ENCODE measurements at places on chromosomes 1 and 21.

- DNase-seq = no peak
Observed at GRCh38 chr1:44594353-44594752, 79.9 kb downstream of the TMEM53 start.

- DNase-seq = no peak
Observed at GRCh38 chr1:61344696-61345095, 262.3 kb downstream of the NFIA start.

GRCh38 chr1:245501633-245502032 lies 346.8 kb downstream of the KIF26B start:
- DNase-seq = peak; percentile 31

GRCh38 chr1:2582391-2582790 lies 4.2 kb upstream of the PRXL2B start:
- no peak for DNase-seq

DNA sequence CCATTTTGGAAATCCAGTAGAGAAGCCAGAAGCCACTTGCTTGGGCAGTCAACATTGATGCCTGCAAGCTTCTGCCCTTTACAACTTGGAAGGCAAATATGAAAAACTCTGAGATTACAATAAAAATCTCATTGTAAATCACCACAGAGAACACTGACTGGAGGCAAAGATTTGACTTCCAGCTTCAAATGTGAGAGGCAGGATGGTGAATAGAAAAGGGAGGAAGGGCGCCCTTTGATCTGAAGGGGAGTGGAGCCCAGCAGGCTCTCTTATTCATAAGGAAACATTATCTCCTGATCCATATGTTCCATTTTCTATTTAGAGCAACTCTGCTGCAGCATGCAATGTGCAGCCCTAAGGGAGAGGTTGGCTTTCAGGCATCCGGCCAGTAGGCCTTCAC lies 348.3 kb downstream of the AJAP1 start:
- DNase-seq = no peak

- no peak for DNase-seq
Observed at GRCh38 chr1:182215764-182216163, 154.3 kb upstream of the ZNF648 start.

- no peak for DNase-seq
Observed at GRCh38 chr1:161482610-161483009, 22.6 kb upstream of the FCGR2A start.

- no peak for DNase-seq
Observed at GRCh38 chr1:110200666-110201065, 9.4 kb upstream of the KCNC4 start.

GRCh38 chr1:55311979-55312378 lies 96.8 kb upstream of the USP24 start:
- DNase-seq = no peak

DNA sequence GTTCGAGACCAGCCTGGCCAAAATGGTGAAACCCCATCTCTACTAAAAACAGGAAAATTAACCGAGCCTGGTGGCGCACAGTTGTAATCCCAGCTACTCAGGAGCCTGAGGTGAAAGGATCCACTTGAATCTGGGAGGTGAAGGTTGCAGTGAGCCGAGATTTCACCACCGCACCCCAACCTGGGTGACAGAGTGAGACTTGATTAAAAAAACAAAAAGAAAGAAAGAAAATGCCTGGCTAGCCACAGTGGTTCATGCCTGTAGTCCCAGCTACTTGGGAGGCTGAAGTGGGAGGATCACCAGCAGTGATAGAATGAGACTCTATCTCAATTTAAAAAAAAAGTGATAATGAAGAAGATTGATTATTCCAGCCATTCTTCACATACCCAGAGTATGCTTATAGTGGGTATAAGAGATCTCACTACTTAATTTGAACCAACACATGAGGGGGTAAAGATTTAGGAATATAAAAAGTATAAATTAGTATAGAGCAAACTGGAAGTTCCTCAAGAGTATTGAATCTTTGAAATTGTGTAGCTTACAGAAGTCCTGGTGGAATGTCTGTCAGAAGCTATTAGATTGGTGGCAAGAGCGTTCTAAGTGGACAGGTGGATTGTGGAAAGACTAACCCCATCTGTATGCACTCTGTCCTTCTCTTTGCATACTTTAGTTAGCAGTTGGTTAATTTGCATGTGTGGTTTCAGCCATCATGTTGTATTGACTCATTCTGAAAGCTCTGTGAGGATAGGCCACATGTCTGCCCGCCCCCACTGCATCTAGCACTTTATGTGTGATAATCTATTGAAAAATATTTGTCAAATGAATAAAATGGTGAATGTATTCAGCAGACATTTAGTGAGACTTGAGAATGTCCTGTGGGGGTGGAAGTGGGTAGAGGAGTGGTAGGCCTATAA lies 25.0 kb downstream of the RLF start:
- DNase-seq = no peak

DNA sequence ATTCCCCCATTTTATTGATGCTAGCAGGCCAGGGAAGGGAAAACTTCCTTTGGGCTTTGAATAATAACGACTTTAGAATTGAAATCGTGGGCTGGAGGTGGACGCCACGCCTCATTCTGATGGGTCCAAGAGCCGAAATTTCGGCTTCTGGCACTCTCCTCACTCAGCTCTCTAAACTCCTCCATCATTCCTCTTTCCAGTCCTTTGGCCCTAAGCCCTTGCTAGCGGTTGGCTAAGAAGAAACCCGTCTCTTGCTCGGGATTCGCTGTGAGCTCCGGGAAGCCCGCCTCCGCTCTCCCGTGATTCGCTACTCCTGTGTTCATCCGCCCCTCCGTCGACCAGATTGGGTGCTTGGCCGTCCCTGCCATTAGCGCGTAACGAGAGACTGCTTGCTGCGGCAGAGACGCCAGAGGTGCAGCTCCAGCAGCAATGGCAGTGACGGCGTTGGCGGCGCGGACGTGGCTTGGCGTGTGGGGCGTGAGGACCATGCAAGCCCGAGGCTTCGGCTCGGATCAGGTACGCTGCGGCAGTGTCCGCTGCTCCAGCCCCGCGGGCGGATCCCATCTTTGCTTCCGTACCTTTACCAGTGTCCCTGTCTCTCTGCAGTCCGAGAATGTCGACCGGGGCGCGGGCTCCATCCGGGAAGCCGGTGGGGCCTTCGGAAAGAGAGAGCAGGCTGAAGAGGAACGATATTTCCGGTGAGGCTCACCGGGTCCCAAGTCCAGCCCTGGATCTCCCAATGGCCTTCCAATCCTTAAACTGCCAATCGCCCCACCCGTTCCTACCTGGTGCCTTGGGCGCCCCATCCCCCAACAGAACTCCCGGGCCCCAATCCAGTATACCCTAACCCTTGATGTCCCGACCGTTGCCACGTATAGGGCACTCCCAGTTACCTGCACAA lies at the start of gene ATP5IF1:
Gene ATP5IF1, plus strand, starts transcription at position 370 of the 901 bp plus-strand sequence. Its CDS starts 60 bp downstream, at position 430.
- peak; percentile 98 for DNase-seq

DNA sequence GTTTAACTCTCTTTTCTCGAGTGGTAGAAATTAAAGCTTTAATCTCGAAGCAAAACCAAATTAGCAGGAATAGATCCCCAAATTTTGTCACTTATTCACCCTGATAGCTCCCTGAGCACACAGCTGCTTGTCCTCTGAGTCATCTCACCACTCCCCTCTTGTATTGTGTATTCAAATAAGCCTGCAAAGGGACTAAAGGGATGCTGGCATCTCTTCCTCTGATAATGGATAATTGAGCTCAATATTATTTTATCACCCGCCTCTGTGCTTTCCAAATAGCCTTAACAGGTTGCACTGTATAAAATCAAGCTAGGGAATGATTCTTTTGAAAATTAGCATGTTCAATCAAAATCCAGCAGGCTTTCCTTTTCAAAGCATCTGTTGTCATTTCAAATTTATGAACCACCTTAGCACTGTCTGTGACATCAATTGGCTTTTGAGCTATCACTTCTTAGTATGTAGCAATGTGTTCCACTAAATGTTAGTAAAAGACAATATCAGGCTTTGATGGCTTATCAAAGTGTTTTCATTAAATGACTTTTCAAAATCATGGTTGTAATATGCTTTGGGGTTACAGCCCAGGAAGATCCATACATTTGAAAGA lies 561.6 kb downstream of the PLA2G4A start:
- no peak for DNase-seq

DNA sequence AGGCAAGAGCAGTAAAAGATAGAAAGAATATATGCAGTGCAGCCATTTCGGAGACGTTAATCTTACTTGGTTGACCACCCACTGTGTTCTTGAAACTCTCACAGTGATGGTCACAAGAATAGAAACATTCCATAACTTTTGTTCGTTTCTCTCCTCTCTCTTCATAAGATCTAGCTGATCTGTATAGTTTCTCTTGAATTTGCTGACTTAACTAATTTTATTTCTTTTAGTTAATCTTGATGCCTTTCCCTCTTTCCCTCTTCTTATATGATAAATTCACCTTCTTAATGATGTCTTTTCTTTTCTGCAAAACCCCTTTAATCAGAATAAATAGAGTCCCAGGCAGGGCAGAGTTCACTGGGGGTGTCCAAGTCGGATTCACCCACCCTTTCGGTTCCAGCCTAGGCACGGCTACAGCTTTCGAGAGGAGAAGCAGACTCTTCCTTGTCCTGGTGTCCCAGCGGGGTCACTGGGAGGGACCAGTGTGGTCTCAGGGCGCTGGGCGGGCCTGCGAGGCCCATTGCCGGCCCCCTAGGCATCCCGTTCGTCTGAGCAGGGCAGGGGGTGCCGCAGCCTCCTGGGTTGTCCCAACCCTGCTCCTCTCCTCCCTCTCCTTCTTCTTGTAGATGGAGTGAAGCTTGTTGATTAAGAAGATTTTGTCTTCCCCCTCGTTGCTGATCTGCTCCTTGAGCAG lies 39.8 kb downstream of the ZNF691 start:
- DNase-seq = no peak

DNA sequence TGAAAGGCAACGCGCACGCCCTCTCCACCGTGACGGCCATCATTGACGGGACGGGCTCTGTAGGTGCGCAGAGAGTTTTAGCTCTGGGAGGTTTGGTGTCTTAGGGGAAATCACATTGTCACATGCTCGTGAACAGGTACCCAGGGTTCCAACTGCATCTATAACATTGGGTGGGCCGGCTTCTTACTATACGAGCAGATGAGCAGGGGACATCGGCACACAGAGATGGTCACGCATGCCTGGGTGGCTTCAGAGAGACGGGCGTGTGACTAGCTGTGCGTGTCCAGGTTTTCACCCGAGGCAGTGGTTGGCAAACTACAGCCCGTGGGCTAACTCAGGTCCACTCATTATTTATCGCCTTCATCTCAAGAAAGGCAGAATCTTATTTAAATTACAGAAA lies 54.7 kb downstream of the SLC37A1 start:
- DNase-seq = no peak

DNA sequence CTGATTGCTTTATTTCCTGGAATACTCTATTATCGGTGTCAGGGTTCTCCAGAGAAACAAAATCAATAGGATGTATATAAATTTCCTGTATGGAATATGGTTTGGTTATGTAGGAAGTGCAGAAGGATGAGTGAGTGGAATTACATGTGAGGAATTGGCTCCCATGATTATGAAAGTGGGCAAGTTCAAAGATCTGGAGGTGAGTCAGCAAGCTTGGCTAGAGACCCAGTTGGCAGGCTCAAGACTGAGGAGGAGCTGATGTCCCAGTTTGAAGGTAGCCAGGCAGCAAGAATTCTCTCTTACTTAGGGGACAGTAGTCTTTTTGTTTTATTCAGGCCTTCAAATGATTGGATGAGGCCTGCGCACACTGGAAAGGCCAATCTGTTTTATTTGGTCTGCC lies 57.5 kb downstream of the MAP3K7CL start:
- DNase-seq = no peak

- DNase-seq = no peak
Observed at GRCh38 chr1:2294033-2294724, 66.1 kb downstream of the SKI start.

DNA sequence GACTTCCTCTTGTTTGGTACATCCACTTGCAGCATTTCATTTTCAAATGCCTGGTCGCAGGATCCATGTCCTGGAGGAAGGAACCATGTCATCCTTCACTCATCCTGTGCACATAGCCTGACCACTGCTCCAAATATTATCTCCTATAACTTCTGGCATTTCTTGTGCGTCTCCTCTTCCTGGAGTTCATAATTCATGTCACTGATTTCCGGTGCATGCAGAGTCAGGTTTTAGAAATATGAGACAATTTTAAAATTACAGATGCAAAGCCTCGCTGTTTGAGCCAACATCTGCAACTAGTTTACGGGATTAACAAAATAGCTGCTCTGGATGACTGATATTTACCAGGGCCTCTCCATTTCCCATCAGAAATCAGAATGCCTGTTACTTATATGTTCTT lies 268.1 kb downstream of the DNM3 start:
- no peak for DNase-seq

GRCh38 chr1:75986478-75986877 lies 54.3 kb upstream of the ASB17 start:
- DNase-seq = no peak

GRCh38 chr1:68136187-68136586 lies 85.8 kb upstream of the DIRAS3 start:
- no peak for DNase-seq

- no peak for DNase-seq
Observed at GRCh38 chr1:178576841-178577240, 63.9 kb downstream of the TEX35 start.

DNA sequence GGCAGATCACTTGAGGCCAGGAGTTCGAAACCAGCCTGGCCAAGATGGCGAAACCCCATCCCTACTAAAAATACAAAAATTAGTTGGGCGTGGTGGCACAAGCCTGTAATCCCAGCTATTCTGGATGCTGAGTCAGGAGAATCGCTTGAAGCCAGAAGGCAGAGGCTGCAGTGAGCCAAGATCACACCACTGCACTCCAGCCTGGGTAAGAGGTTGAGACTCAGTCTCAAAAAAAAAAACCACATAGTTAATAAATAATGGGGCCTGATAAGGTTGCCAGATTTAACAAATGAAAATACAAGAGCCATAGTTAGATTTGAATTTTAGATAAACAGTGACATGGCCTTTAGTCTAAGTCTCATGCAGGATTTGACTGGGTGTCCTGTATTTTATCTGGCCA lies 175.7 kb downstream of the ZZZ3 start:
- no peak for DNase-seq

DNA sequence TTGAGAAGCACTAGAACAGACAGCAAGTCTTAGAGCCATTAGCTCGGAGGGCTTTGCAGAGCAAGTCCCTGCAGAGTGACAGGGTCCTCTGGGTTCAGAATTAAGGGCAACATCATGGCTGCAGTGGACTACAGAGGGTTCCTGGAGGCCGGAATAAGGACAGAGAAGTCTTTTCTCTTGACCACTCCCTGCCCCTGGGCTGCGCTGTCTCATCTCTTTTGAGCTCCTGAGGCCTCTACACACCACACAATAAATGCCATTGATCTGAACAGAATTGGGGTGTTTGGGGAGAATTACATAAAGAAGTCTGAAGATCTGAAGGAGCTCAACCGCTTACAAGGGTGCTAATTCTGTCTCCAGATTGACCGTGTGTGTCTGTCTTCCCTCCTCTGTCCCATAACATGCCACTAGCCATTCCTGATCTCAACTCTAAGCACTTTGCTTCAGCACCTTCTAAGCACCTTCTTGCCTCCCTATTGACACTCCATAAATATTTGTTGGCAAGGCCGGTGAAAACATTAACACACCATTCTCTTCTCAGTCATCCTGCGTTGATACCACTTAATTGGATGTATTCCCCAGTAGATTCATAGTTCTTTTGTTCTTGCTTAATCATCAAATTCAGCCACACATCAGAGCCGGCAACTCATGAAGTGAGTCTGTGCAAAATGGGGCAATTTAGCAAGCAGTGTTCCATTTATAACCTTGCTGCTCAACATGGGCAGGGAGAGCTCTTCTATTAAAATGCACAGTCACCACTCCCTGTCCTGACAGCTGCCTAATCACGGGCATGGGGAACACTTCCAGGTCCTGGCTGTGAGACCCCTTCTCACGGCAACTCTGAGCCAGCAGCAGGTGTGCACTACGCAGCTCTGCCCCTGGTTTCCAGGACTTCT lies 49.7 kb downstream of the NMNAT2 start:
- peak; percentile 11 for DNase-seq

All from globus pallidus (tissue), 1 donor.